Cardiac muscle cell (in vitro differentiated cells and primary cell): ENCODE measurements at places on chromosomes 11 and 22.

GRCh38 chr11:82225930-82226329 is 507.7 kb downstream of the FAM181B start:
- no peak for DNase-seq

- DNase-seq: no peak
Measured at GRCh38 chr11:71538666-71538990, 803 bp downstream of the KRTAP5-8 start.

DNA sequence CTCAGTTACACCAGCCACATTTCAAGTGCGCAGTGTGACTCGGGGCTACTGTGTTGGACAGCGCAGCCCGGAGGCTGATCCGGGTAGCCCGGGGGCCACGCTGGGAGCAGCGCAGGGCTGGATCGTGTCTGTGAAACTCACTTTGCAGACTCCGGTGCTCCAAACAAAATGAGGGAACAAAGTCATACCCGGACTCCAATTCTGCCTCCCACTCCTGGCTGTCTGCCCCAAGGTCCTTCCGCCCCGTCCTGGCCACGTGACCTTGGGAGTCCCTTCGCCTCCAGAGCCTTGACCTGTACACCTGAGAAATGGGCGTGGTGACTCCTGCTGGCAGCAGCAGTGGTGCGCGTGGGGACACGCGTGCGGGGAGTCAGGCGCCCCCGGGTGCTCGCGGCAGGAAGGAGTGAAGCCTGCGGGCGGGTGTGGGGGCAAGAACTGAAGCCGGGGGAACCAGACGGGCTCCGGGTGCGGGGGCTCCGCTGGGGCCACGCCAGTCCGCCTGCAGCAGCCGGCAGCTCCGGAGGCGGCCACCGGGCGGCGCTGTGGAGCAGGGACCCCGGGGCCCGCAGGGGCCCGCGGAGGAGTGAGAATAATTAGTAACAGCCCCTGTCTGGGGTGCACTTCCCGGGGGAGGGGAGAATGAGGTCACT is 42.4 kb downstream of the KCNJ4 start:
- DNase-seq: no peak

- DNase-seq: no peak
Measured at GRCh38 chr22:46596032-46596441, 24.1 kb upstream of the GRAMD4 start.

DNA sequence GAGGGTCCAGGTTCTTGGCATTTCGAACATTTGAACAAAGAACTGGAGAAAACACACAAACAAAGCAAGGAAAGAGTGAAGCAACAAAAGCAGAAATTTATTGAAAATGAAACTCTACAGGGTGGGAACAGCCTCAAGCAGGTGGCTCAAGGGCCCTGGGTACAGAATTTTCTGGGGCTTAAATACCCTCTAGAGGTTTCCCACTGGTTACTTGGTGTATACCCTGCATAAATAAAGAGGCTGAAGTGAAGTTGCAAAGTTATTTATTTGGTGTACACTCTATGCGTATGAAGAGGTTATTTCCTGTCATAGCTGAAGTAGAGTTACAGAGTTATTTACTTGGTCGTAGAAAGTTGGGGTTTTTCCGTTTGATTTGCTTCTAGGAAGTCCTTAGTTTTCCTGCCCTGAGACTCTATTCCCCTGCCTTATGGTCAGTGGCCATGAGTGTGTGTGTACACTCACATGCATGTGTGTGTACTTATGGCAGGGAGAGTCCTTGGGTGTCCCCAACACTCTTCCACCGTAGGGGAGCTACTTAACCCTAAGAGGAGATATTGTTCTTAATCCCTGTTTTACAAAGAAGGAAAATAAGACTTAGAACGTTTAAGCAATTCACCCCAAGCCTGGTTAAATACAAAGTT is 5.6 kb upstream of the SMCO4 start:
- DNase-seq: no peak

DNA sequence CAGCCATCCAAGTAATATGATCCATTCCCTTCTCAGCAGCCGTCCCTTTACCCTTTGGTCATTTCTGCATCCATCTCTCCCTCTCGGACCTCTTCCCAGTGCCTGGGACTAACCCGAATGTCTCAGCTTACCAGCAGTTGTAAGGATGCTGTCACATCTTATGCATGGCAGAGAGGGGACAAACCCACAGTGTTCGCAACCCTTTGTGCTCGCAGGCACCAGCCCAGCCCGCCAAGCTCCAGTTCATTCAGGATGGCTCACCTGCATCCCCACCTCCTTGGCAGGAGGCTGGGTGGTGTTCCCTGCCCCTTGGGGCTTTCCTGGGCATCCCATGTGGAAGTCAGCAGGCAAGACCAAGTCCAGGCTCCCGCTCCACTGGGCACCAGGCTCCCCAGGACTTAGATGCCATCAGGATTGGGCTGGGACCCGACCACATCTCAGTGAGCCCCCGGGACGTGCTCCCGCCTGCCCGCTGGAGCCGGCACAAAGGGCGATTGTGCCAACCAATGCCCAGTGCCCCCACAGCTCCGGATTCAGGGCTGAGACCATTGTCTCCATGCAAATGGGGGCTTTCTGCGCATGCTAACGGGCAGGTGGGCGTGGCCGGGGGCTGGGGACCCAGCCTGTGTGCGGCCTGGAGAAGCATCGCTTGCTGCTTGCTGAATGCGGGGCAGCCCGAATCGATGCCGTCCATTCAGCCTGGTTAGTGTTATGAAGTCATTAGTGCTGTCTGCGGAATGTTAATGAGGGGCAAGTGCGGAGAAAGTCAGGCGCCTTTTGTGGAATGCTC is 108.6 kb downstream of the KCNQ1OT1 start:
- no peak for DNase-seq

GRCh38 chr11:47731475-47731874 is 16.3 kb upstream of the AGBL2 start:
- DNase-seq: no peak

- no peak for DNase-seq
Measured at GRCh38 chr11:121611242-121611641, 158.5 kb upstream of the SORL1-AS1 start.

DNA sequence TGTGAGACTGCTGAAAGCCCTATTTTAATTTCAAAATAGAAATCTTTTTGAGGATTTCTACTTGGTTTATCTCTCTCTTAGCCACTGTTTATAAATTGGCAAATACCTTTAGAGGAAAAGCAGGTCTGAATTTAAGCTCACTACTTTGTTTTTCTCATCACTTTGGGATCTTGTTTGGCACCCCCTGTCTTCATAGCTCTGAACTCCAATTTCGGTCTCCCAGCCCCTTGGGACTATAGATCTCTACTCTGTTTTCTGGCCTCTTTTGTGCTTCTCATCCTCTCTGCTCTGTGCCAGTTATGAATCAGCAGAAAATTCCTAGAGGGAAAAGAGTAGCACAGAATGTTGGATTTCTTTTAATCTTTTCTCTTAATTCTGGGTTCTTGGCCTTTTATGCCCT is 118.3 kb downstream of the CYP2R1 start:
- no peak for DNase-seq

GRCh38 chr22:41772645-41773044 is 27.8 kb upstream of the CCDC134 start:
- no peak for DNase-seq

DNA sequence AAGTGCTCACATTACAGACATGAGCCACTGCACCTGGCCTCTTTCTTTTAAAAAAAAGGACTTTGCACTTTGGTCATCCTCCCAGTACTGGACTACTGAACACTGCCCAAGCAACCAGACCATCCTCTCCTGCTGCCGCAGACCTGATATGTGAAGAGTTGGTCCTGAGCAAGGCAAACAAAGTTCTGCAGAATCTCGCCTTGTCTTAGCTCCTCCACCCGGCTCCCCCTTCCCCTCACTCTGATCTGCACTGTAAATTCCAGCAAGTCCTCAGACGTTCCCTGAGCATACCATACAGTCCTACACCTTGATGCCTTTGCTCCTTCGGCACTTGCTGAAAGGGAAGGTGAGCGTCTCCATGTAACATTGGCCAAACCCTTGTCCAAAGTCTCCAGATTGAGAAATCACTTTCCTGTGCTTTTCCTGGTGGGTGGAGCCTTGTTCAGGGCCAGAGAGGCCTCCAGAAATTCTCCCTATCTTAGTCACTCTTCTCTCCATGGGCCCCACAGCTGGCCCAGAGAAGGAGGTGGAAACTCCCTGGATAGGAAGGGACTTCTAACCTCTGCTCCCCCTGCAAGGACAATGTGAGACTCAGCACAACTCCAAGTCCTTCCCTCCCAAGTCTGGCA is 47.0 kb upstream of the TIMP3 start:
- DNase-seq: no peak

DNA sequence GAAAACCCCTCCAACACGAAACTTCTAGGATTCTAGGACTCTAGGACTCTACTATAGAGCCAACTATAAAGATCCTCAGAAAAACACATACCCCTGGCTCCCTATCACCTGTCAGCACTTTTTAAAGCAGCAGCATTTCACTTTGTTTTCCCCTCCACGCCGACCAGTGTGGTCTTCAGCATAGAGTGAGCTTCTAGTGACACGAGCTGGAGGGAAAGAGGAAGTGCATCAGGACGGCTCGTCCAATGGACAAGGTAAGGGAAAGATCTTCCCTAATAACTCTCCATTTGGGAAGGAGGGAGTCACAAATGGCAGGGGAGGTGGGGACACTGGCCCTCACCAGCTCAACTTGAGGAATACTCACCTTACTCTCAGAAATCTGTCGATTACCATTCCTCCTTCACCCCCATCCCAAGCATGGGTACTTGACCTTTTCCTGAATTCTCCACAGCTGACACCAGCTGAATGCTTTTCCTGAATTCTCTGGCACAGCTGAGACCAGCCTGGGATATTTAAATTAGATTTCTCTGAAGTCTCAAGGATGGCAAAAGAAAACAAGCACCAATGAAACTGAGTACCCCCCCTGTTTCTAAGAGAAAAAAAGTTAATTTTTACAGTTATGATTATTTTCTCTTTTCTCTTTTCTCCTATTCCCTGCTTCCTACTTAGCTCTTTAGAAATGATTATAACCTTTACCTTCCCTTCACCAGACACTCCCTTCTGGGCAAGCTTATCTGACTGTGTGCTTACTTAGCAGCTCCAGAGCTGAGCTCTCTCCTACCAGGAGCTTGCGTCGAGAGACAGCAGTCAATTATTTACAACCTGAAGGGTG is 33.3 kb upstream of the NNMT start:
- peak; percentile 77 for DNase-seq

DNA sequence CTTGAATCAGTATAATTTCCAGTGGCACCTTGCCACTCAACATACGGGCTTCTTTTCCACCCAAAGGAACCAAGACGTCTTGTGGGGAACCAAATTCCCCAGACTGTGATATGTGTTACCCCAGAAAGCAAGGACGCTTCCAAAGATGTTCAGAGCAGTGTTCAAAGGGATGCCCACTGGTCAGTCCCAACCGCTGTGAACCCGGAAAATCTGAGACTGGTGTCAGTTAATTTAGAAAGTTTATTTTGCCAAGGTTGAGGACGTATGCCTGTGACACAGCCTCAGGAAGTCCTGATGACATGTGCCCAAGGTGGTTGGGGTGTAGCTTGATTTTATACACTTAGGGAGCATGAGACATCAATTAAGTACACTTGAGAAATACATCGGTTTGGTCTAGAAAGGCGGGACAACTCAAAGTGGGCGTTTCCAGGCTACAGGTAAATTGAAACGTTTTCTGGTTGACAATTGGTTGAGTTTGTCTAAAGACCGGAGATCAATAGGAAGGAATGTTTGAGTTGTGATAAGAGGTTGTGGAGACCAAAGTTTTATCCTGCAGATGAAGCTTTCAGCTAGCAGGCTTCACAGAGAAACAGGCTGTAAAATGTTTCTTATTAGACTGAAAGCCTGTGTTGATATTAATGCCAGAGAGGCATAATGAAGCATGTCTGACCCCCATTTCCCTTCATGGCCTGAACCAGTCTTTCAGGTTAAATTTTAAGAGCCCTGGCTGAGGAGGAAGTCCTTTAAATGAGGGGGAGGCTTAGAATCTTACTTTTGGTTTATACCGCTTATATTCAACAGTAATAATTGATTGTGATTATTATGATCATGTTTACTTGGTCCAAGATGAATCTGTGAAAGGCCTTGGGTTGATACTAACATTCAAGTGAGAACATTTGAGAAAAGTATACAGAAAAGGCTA is 6.8 kb downstream of the APOL3 start:
- DNase-seq: no peak

GRCh38 chr11:63595296-63595695 is 18.9 kb downstream of the PLAAT3 start:
- no peak for DNase-seq

DNA sequence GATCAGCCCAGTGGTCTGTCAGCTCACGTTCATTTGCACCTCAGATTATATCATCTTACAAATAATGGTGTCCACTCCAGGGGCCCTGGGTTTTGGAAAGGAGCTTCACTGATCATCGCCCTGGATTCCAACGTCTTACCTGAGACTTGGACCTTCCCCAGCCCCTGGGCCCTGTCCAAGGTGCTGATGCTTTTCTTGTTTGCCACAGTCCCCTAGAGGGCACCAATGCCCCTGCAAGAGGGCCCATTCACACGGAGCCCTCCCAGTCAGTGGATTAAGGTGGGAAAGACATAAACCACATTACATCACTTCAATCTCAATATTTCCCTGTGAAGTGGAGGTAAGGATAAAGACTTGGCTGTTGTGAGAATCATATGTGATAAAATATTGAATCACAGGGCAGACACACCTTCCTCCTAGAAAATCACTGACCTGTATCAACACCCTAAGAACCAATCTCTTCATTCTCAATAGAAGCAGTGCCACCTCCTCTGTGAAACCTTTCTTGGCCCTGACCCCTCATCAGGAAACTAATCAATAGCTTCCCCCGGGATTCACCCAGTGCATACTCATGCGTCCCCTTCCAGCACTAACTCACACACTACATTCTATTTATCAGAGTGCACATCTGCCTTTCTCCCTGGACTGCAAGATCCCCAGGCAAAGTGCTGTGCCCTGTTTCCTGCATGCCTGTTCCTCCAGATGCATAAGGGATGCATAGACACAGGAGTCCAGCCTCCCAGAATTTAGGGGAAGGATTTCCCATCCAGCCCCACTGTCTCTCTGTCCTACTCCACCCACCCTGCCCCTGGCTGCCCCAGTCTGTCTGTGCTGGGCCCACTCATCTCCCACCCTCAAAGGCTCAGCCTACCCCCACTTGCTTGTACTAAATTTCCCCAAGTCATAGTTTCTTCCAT is 167.0 kb downstream of the BUD13 start:
- DNase-seq: peak; percentile 46

DNA sequence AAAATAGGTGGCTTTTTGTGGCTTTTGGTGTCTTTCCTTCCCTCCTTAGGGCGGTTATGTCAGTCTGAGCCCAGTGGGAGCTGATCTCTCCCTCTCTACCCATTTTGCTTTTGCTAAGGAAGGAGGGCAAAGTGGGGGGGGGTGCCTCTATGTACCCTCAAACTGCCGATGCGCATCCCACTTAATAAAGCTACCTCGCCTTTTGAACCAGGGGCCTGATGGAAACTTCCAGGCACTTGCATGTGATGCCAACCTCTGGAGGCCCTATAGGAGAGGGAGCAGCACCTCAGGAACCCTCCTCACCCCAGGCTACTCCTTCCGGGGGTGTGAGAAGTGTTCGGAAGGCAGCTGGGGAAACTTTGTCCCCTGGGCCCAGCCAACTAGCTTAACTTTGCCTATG is 97.0 kb upstream of the HSD17B12 start:
- DNase-seq: no peak

- no peak for DNase-seq
Measured at GRCh38 chr22:46052801-46053562, 76.0 kb upstream of the WNT7B start.

GRCh38 chr11:122137078-122137793 is 21.2 kb upstream of the BLID start:
- DNase-seq: no peak

- DNase-seq: no peak
Measured at GRCh38 chr22:48307931-48308330, 1519.7 kb downstream of the BRD1 start.
